ENCODE measurements at places on chromosomes 5 and 9.

- no peak for DNase-seq
These were observed 1.8 kb downstream of the PDLIM4 start for GRCh38 chr5:132259069-132259851.

DNA sequence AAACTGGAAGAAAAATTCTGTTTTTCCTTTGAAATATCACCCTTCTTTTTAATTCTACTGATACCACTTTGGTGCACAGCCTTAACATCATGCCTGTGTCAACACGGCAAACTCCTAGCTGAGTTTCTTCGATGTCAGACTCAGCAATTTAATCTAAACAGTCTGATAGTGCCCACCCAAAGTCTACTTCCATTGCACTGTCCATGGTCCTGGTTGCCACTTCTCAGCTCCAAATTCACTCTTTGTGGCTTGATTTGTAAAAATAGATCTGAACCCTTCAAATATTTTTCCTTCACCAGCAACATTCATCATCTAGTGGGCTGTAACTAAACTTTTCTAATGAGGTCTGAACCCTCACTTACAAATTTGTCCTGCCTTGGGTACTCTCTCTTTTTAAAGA is 107.8 kb downstream of the NUDT12 start:
- no peak for DNase-seq

GRCh38 chr9:131257266-131258025 is 18.9 kb downstream of the FAM78A start:
- DNase-seq: no peak

DNA sequence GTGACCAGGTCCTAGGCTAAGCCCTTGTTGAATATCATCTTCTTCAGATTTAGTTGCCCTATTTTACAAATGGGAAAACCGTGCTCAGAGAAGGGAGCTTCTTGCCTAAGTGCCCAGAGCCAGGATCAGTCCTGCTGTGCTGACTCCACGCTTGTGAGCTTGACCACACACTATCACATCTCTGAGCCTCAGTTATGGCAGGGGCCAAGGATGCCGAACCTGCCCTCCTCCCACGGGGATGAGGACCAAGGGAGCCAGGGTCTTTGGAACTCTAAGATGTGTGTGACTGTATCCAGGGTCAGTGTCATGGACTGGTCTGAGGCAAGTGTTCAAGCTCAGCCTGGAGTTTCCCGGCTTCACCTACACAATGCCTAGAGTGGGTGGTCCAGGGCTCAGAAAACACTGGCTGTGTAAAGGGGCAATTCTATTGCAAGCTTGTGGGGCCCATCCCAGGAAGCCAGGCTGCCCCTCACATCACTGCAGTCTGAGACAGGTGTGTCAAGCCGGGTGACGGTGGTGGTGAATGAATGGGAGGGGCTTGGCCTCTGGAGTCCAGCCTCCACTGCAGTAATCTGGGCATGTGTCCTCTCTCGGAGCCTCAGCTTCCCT is 235.7 kb downstream of the PBX3 start:
- DNase-seq: no peak

- no peak for DNase-seq
These were observed 212.4 kb upstream of the C9orf72 start for GRCh38 chr9:27785714-27786100.

- DNase-seq: no peak
These were observed 28.3 kb downstream of the EBF1 start for GRCh38 chr5:159071382-159071781.

DNA sequence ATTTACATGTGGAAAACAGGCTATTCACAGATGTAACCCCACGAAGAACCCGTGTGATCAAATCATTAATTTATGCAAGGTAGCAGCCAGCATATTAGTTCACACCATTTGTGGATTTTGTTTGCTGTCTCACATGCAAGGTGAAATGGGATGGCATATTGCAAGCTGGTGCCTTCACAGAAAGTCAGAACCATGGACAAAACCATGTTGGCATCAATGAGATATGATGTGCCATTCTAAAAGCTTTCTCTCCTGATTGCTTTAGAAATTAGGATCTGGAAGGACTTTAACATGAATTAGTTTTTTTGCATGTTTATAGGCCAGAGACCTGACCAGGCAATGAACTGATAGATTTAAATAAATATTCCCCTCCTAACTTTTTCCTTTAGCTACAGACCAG is 129.3 kb downstream of the SEMA6A start:
- DNase-seq: no peak

DNA sequence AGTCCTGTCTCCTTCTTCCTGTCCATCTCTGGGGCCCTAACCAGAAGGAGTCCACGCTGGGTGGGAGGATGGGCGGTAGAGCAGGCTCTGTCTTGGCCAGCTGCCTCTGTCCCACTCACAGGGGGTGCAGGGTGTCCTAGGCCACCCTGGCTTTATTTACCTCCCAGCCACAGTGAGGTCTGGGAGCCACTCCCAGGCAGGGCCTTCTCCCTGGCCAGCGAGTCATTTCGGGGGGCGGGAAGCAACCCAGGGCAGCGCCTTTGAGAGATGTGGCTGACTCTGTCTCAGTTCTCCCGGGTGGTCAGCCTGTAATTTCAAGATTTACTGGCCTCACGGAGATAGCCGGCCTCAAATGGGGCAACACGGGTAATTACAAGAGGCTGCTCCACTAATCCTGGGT is 67.4 kb upstream of the PTCH1 start:
- DNase-seq: no peak

DNA sequence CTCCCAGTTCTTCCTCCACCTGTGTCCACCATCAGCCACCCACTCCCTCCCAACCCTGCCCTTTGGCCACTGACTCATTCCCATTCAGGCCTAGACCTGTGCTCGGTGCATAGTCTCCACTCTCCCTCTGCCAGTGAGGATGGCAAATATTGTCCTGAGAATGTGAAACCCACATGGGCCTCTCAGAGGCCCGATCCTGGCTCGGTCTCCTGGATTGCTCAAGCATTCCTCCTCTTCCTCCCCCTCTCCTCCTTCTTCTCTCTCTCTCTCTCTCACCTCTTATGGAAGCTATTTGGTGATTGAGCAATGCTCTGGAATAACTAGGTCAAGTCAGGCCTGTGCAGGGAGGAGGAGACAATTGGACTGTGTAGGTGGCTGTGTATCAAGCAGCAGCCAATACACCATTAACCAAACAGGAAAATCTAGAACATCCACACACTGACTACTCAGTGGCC is 99.9 kb downstream of the KLF4 start:
- DNase-seq: no peak

GRCh38 chr9:107363516-107364152 is 80.6 kb downstream of the RAD23B start:
- no peak for DNase-seq

- DNase-seq: no peak
These were observed 12.8 kb downstream of the OSTF1 start for GRCh38 chr9:75101004-75101588.

DNA sequence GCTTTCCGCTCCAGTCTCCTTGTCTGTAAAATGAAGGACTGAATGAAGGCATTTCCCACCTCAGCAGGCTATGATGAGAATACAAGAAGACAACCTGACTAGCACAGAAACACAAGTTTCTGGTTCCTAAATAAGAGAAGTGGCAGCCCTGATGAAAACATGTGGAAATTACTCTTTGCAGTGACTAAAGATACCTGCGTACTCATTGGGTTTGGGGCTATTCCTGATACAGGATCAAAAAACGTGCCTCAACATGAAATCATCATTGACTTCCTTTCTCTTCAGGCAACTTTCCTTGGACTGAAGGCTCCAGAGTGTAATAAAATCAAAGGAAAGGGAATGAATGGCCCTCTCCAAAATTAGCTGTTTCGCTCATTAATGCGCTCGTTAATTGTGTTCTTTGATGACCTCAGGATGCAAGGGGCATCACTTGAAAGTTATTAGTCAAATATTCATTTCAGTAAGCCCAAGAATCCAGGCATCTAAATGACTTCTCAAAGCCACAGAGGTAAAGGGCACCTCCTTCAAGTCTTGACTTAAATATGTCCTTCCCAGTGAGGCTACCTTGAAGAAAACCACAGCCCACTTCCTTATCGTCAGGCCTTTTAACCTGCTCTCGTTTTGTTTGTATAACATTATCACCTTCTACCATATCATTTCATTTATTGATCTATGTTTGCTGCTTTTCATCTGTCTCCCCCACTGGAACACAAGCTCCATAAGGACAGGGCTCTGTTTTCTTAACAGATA is 68.9 kb downstream of the RASEF start:
- no peak for DNase-seq

GRCh38 chr9:116594547-116594946 is 92.6 kb upstream of the TRIM32 start:
- no peak for DNase-seq

DNA sequence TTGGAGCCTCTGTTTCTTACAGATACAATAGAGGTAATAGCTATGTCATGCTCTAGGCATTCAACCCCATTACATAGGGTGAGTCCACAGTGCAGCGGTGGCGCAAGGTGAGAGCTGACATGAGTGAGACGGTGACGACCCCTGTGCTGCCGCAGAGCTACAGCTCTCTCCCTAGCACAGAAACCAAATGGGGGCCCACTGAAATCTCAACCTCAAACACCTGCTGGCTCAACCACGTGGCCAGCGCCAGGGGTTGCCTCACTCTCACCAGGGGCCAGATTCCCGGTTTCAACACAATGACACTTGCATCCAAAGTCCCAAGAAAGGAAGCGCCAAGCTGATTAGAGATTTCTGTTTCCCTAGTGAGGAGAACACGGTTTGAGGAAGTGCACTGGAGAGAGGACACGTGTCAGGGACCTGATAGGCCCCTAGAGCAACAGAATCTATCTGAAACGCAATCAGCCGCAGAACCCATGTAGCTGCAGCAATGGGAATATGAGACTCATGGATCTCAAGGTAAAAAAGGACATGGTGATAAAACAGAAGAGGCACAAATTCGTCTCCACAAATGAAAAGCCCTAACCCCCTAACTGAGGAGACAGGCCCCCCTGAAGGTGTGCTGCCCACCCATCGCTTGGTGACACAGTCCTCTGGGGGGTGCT is 114.3 kb downstream of the CRB2 start:
- no peak for DNase-seq

DNA sequence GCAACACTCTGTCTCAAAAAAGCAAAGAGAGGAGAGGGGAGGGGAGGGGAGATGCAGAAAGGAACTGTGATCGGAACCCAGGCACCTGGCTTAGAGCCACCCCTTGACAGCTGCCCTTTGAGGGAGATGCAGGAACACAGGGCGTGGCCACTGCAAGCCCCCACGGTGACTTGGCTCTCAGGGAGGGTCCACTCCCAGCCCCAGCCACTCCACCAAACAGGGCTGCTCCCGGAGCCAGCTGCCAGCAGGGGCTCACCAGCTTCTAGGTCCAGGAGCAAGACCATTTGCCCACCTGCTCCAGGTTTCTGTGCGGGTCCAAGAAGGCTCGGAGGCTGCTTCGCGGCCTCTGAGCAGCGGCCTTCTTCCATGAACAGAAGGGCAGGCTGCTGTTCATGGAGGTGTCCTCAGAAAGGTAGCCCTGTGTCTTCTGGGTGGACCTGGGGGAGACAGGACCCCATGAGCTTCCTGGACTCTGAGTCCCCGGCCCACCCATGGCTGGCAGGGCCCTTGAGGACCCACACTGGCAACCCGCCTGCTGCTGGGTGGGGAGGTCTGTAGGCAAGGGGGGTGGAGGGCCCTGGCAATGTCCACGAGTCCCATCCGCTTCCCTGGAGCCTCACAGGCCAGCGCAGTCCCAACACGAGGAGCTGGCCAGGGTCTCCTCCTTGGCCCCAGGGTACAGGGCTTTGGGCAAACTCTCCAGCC is 7.9 kb downstream of the C9orf50 start:
- DNase-seq: no peak

DNA sequence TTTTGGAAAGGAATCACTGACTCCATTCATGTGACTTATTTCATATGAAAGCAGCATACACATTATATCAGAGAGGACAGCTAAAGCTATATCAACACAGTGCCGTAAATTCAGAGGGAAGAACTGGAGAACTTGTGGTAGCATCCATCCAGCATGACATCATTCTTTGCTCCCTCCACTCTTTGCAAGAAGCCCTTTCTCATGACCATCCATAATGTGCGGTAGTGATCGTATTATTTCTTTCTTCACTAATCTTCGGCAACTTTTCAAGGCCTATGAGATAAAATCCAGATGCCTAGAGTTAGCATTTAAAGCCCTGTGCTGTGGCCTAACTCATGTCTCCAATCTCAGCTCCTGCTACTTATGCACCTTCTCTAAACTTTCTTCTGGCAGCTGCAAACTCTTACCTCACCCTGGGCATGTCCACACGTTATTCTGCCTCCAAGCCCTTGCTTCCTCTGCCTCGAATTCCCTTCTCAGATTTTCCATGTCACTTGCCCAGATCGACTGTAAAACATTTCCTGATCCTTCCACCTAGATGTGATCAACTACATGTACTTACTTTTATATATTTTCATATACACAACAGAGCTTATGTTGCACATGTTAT is 307.3 kb upstream of the SGCD start:
- no peak for DNase-seq

- no peak for DNase-seq
These were observed 40.0 kb downstream of the CXXC5 start for GRCh38 chr5:139688088-139688702.

DNA sequence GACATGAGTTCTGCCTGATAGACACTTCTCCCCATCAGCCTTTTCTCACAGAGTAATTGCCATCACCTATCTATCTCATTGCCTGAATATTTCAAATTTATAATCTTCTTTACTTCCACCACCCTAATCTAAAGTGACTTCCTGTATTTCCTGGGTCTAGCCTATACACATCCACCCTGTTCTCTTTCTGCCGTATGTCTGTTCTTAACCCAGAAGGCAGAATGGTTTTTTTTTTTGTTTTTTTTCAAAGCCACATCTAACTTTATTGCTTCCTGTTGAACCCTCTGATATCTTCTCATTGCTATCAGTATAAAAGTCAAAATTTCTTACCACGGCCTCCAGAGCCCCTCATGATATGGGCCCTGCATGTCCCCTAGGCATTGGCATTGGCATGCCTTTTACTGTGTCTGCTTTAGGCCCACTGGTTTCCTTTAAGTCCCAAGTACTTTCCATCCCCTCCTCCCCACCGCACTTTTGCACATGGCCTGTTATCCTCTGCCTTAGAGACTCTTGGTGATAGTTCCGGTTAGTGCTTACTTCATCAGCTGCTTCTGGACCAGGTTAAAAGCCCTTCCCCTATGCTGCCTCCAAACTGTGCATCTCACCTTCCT is 159.9 kb downstream of the MAN2A1 start:
- no peak for DNase-seq

GRCh38 chr5:36741128-36741527 is 134.7 kb downstream of the SLC1A3 start:
- no peak for DNase-seq

DNA sequence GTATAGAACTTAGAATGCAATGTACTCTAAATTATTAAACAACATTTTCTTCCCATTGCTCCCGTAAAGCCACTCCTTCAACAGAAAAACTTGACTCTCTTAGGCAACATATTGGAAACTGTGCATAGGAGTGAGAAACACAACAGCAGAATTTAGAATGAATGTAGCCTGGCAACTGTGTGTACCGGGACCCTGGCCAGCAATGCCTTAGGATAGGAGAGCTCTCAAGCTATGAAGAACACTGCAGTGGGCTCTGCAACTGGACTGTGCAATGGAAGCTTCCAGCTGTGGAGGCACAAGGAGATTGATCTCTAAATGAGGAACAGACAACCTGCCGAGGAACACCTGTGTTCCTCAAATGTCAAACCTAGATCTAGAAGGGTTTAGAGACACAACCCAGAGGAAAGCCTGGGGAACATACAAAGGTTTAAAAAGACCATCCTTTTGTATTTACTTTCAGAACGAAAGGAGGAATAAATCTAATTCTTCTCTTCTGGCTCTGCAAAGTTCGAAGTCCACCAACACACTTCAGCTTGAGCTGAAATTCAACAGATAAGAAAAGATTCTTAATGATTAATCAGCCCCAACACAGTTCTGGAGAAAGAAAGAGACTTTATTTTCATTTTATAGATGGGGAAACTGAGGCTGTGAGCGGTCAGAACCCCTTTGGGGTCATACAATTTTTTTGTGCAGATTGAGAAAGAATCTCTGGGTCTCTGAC is 51.5 kb upstream of the ARL15 start:
- no peak for DNase-seq
